ENCODE measurements at places on chromosomes 4 and X. TPM values are rescaled to one million over a fixed set of nuclear protein-coding genes. Genes with fewer than 3 reads are reported as not detected.

Gene HDAC6
- total RNA-seq = 71.5 TPM

Gene TLL1
- total RNA-seq = 0.31 TPM

Gene IDUA
- total RNA-seq = 17.5 TPM

GRCh38 chr4:24802648-24803047 lies 7.3 kb downstream of the SOD3 start:
- DNase-seq = no peak

GRCh38 chr4:19375136-19375804 lies 876.4 kb upstream of the SLIT2 start:
- DNase-seq = no peak

DNA sequence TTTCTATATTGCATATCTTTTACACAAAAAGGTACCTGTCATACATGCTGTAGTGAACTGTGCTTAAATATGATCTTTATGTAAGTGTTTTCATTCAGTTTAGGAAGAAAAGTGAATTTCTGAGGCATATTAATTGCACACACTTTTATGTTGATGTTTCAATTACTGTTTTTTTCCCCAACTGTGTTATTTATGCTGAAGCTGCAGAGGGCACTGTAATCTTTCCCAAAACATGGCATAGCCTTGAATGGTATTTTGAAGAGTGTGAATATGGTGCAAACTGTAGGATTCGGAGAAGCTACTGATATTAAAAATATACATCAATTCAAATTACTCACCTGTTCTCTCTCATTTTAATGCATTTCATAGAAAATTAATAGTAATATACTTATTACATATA lies 6.0 kb upstream of the CENPE start:
- DNase-seq = no peak

GRCh38 chr4:110487873-110488272 lies 11.9 kb downstream of the ENPEP start:
- DNase-seq = no peak

- no peak for DNase-seq
Observed at GRCh38 chr4:174154215-174154854, 129.1 kb downstream of the FBXO8 start.

DNA sequence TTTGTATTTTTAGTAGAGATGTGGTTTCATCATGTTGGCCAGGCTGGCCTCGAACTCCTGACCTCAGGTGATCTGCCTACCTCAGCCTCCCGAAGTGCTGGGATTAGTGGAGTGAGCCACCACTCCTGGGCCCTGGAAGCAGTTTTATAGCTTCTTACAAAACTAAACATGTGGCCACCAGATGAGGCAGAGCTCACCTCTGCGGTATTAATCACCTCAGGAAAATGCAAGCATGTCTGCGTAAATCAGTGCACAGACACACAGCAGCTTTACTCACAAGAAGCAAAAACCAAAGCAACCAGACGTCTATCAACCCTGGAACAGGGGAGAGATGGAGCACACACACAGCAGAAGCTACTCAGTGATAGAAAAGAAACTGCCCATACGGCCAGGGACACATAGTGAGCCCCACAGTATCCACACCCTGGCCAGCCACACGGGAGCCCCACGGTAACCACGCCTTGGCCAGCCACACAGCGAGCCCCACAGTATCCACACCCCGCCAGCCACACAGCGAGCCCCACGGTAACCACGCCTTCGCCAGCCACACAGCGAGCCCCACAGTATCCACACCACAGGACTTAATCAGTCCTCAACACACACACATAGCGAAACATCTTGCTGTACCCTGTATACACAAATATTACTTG lies 30.2 kb downstream of the PPP2R3B start:
- DNase-seq = peak; percentile 51

DNA sequence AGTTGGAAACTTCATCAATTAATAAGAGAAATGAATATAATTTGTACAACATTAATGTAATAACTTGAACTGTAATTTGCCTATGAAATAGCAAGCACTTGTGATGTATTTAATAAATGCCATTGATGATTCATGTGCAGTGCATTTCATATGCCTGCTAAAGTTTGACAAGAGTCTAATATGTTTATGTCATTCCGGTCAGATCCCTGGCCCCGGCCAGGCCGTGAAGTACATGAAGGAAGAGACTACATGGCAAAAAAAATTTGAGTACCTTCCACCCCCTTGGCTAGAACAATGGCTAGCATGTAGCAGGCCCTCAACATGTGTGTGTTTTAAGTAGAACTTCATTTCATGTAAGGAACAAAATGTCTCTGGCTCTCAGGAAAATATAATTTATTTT lies 161.3 kb downstream of the ATP10D start:
- no peak for DNase-seq

DNA sequence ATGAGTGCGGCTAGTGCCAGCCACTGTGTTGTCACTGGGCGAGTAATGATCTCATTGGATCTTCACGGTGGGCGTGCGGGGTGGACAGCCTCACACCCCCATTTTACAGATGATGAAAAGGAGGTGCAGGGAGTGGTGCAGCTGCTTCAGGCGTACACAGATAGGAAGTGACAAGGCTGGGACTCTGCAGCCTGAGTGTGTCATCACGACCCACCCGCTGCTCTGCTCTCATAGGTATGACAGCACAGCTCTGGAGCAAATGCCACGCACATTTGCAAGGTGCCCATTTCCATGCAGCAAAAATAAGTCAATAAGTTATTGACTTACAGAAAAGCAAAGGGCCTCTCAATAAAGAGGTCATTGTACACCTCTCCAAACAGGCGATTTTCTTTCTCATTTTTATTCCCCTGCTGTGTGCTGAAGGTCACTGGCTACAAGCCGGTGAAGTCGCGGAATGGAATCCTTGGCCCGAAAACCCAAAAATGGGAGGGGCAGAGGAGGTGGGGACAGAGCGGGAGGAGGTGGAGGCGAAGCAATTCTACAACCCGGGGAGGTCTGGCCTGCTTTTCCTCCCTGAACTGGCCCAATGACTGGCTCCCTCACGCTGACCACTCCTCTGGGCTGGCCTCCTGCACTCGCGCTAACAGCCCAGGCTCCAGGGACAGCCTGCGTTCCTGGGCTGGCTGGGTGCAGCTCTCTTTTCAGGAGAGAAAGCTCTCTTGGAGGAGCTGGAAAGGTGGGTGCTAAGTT lies at the start of gene SOD3:
SOD3 (plus strand) TSS at position 658 of the 750 bp plus-strand sequence. CDS start 3,949 bp downstream, outside the sequence.
- no peak for DNase-seq

- DNase-seq = no peak
Observed at GRCh38 chr4:37956941-37957340, 3.3 kb upstream of the PTTG2 start.
